ENCODE measurements at places on chromosomes 4 and X.

DNA sequence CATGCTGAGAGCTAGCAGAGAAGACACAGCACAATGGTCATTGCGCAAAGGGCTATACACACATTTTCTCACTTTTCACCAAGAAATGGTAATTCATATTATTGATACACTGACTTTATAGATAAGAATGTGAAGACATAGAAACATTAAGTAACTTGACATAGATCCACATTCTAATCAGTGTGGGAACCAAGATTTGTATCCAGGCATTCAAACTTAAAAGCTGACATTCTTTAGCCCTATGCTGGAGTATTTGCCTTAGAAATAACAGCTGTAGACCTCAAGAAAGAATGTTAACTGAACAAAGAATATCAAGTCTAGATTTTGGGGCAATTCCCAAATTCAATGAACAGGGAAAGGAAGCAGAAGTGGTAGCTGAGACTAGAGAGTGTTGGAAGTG, 384.8 kb downstream of the IL15 start:
- no peak for DNase-seq

- no peak for DNase-seq
Observed at GRCh38 chr4:77095101-77095821, 19.5 kb upstream of the CCNI start.

DNA sequence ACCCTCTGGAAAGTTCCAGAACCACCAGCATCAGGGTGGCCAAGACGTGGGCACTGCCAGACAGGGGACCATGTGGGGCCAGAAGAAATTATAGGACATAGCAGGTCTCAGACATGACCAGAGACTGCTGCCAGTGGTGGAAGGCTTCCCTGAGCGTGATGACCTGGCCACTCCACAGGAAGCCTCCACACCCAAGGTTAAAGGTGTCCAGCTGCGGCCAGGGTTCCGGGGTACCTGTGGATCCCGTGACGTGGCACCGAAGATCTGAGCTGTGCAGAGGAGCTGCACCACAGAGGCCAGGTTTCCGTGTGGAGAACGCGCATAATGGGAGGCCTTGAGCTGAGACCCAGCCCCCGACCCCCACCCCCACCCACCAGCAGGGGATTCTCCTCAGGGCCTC, 16.4 kb upstream of the CTBP1 start:
- DNase-seq: no peak

DNA sequence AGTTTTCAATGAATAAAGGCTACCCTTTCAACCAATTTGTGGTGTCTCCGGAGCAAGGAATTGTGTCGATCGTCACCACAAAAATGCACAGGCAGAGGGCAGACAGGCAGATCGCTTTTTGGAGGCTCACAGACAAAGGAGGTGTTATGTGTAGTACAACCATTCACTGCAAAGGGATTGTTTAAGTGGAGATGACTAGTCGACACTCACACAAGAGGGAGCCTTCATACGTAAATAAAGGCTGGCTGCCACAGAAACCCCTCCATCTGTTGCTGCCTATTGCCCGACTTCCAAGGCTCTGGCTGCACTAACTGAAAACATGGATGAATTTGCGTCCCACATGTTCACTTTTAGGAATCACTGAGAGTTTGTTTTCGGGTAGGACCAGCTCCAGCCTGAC, 281.1 kb downstream of the NKX6-1 start:
- DNase-seq: no peak

DNA sequence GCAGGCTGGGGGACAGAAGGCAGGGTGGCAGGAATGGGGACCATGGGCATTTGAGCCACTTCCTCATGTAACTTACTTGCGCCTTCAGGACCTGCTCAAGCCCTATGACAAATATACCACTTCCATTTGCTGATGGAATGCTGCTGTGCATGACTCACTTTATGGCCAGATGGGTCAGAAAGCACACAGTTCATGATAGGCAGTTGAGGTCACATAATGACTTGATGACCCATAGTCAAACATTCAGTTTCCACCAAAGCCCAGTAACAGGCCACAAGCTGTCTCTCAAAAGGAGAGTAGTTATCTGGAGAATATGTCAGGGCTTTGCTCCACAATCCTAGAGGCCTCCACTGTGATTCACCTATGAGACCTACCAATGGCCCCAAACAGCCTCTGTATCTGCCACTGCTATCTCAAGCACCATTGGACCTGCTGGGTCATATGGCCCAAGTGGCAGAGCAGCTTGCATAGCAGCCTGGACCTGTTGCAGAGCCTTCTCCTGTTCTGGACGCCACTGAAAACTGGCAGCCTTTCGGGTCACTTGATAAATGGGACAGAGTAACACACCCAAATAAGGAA, 5.3 kb upstream of the PAPSS1 start:
- no peak for DNase-seq

GRCh38 chr4:163673848-163674697, 179.6 kb downstream of the TMA16 start:
- DNase-seq: no peak

Data from brain pericyte (primary cell).